HT1080 (cell line): ENCODE measurements at places on chromosomes 11 and 22. TPM values are rescaled to one million over a fixed set of nuclear protein-coding genes. Genes with fewer than 3 reads are reported as not detected.

GRCh38 chr11:19237813-19238212, 2.9 kb downstream of the E2F8 start:
- DNase-seq = no peak

DNA sequence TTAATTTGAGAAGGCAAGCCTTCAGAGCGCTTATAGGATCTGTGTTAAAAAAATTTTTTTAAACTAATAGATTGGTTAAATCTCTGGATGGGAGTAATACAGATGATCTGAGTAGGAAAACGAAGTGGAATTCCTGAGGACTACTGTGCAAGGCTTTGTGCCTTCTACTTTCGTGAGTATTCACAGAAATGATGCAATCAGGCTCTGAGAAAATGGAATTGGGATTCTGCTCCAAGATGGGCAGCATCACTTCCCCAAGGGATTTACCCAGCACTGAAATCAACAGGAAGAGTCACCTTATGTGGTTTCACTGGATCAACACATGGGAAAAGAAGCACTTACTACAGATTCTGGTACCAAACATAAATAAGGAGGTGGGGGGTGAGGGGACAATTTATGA, 12.5 kb downstream of the KMT5B start:
- DNase-seq = no peak

RAC2 gene
- total RNA-seq = 162 and 246 TPM in 2 replicates

DRD2 gene
- 0.37 and 1.6 TPM in 2 replicates for total RNA-seq

RFPL2 gene
- total RNA-seq = not detected in 2 replicates
